ENCODE measurements at places on chromosomes 13 and 19.
A peak's percentile ranks its signal among the peaks of the same experiment; 100 is the strongest.

DNA sequence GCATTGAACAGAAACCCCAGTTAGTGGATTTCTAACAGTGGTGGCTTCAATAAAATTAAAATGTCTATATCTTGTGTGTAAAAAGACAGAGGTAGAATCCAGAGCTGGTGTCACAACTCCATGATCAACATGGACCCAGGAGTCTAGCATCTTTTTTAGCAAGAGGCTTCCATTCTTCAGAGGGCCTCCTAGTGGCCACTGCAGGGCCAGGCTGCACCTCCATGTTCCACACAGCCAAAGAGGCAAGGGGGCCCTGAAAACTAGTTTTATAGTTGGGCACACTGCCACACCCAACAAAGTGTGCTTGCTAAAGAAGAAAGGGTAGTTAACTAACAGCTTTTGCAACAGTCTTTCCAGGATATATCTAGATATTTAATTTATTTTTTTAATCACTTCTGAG is 12.9 kb downstream of the N4BP2L1 start:
- DNase-seq: no peak

GRCh38 chr13:35817642-35818607 is 313.3 kb downstream of the DCLK1 start:
- no peak for DNase-seq

DNA sequence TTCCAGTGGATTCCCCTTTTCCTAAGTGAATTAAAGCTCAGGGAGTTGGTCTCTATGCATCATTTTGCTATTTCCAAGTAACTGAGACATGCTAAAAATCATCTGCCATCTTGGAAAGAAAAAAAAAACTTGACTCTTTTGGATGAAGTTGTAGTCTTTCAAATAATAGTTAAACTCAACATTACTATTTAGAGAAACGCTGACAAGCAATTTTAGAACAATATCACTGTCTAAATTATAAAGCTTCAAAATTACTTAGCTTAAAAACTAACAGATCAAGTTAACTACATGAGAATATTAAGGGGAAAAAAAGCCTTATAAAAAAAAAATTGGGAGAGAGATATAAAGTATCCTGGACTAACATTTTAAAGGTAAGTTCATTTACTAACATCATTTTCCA is 68.5 kb downstream of the STOML3 start:
- DNase-seq: no peak

- DNase-seq: peak; percentile 82
These were observed 14.7 kb upstream of the ADGRE5 start for GRCh38 chr19:14366529-14366928.

DNA sequence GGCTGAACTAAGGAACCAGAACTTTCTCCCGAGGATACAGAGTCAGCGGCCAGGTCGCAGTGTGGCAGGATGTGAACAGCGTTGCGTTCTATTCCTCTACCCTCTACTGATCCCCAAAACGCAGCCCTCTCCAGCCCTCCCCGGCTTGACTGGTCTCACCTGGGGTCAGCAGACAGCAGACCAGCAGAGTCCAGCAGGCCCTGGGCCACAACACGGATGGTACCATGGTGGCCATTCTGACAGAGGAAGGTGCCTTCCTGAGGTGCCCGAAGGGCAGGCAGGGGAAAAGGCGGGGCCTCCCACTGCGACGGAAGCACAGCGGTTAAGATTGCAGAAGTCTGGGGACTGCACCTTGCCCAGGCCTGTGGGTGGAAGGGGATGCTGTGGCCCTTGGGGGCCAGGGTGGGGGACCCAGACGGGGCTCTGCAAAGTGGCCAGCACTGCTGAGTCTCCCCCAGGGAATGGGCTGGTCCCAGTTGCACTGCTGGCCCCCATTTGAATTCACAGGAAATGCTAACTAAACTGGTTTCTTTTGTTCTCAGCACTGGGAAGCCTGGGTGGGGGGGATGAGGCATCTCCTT is at the start of gene ICAM3:
Gene ICAM3 (minus strand): TSS at position 245 of the 581 bp plus-strand sequence. CDS start 10 bp downstream, at position 235.
- DNase-seq: no peak

- no peak for DNase-seq
These were observed 172.7 kb upstream of the RNF113B start for GRCh38 chr13:98349731-98350305.

- no peak for DNase-seq
These were observed 2.0 kb downstream of the ADAMTSL5 start for GRCh38 chr19:1510807-1511206.

DNA sequence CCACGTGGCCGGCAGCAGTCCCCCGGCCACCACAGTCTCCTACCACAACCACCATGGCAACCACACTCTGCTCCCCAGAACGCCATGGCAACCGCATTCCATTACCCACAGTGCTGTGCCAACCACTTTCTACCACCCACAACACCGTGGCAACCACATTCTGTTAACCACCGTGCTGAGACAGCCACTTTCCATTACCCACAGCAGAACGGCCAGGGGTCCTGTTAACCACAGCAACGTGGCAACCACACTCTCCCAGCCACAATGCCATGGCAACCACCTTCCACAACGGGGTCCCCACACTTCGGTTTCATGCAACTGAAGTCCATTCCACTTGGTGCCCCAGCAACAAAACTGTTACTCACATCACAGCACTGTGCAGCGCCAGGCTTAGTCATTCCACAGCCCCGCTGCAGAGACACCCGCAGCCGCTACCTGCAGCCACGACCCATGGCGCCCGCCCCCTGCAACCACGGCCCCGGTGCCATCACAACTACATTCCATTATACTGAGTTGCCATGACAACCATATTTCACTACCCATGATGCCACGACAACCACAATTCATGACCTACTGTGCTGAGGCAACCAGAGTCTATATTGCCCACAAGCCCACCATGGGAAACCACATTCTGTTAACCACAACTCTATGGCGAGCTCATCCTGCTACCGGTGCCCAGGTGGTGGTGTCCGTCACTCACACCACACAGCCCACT is 10.0 kb downstream of the DPF1 start:
- no peak for DNase-seq

- DNase-seq: no peak
These were observed 119.0 kb upstream of the OBI1 start for GRCh38 chr13:78777976-78778375.

DNA sequence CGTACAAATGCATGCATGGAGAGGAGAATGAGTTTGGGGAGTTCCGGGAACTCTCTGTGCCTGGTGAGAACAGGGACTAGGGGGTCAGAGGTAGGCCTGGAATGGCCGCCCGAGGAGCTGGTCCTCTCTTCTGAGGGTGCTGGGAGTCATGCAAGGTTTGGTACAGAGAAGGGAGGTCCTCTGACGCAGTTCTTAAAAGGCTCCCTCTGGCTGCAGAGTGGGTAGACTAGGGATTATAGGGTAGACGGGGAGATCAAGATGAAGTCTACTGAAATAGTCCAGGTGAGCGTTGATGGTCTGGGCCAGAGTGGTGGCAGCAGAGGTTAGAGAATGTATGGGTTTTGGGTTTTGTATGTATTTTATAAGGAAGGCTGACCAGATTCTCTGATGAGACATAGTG is 796 bp downstream of the ZNF304 start:
- DNase-seq: no peak

DNA sequence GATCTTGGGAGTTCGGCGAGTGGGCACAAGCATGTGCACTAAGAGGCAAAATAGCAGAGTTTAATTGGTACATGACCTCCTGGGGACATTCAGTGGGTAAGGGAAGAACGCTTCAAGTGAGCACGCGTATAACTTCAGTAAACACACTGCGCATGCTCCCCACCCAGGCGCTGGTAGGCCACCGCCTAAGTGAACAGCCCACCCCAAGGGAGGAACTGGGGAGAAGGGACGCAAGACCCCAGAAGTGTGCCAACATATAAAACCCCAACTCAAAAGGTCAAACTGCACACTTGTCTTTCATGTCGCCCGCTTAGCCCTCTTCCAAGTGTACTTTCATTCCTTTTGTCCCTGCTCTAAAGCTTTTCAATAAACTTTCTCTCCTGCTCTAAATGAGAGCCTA is 10.5 kb upstream of the NTN5 start:
- DNase-seq: no peak

DNA sequence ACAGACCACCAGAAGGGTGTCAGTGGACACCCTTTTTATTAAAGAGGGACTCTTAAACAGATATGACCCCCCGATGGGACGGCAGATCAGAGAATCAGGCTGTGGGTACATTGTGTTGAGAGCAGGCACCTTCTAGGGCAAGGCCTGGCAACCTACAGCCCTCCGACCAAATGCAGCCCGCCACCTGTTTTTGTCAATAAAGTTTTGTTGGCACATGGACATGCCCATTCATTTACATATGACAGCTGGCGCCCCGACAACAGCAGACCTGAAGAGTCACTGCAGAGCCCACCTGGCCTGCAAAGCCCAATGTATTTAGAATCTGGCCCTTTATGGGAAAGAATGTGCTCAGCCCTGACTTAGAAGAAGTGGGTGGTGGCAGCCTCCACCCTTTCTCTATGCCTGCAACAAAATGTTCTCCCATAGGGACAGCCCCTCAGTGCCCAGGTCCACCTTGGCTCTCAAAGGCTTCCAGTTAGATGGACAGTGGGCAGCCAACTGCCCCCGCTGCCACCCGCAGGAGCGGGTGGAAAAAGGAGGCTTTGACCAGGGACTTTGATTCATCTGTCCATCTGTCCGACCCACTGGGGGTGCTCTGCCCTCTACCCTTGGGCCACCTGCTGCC is 184.9 kb downstream of the PTPRS start:
- DNase-seq: no peak

DNA sequence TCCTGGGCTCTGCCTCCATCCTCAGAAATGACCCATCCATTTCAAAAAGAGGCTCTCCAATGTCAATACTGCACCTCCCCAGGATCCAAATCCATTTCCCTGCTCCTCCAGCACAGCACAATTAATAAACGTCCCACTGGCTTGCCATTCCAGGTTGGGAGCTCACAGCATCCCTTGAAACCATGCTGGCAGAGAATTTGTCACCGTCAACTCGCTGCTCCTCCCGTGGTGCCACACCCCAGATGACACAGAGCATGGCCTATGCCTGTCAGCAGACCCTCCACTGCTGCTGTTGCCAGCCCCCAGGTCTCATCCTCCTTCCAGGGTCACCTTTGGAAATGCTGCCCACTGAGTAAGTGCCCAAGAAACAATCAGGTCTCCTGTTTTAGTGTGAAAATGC is 53.0 kb upstream of the UQCRFS1 start:
- DNase-seq: no peak

- DNase-seq: no peak
These were observed 9.0 kb upstream of the SOX1 start for GRCh38 chr13:112057736-112058518.

DNA sequence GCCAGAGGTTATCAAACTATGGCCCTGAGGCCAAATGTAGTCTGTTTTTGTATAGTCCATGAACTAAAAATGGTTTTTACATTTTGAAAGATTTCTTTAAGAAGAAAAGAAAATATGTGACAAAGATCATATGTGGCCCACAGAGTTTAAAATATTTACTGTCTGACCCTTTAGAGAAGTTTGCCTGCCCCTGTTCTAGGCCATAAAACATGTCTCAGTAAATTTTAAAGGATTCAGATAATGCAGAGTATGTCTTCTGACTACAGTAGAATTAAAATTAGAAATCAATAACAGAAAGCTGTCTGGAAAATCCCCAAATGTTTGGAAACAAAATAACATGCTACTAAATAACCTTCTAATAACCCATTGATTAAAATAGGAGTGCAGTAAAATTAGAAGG is 86.3 kb downstream of the KCNRG start:
- no peak for DNase-seq

- DNase-seq: no peak
These were observed 176.2 kb downstream of the RFC3 start for GRCh38 chr13:33994198-33994597.

- DNase-seq: no peak
These were observed 69.6 kb downstream of the RNASEH2B start for GRCh38 chr13:50979187-50979586.

- DNase-seq: no peak
These were observed 842.7 kb downstream of the EFNB2 start for GRCh38 chr13:105692769-105693168.
